Renal cortical epithelial cell (primary cell): ENCODE measurements at places on chromosomes 7 and 10.
A peak's percentile ranks its signal among the peaks of the same experiment; 100 is the strongest.

DNA sequence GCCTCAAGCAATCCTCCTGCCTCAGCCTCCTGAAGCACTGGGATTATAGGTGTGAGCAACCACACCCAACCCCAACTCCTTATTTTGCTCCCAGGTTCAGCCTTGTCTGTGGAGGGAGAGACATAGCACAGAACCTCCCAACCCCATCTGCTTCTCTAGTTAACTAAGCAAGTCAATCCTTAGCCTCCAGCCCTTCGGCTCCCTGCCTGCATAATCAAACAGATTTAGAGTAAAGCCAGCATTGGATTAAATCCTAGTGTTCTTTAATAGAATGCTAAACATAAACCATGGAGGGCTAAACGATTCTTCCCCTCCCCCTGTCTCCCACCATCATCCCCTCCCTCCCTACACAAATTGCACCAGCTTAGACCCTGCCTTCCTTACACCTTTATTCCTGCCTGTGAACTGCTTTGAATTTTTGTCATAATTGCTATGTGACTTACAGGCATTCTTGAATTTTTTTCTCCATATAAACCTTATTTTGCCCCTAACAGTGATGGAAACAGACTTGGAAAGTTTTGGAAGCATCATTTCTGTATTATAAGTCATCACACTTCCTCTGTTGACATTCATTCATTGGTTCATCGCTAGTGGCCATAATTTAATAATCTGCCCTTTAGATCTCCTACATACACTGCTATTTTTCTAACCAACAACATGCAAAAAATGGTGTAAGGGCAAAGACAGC lies 72.6 kb upstream of the TOMM7 start:
- DNase-seq: no peak

GRCh38 chr7:112056409-112056808 lies 149.8 kb downstream of the DOCK4 start:
- peak; percentile 77 for DNase-seq

DNA sequence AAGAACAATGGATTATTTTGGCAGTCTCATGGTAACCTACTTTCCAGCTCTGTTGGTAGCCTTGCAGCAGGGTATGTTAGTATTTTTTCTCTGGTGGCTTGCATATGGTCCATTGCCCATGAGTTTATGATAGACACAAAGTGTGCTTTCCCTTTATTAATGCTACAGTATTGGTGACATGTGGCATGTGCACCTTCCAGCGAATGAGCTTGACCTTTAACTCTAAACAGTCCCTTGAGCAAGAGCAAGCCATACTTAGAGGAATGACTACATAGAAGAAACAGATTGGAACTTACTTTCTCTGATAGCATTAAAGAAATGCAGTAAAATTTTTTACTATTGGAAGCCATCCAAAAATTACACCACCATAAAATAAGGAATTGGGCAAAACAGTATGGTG lies 73.9 kb downstream of the VTI1A start:
- no peak for DNase-seq

DNA sequence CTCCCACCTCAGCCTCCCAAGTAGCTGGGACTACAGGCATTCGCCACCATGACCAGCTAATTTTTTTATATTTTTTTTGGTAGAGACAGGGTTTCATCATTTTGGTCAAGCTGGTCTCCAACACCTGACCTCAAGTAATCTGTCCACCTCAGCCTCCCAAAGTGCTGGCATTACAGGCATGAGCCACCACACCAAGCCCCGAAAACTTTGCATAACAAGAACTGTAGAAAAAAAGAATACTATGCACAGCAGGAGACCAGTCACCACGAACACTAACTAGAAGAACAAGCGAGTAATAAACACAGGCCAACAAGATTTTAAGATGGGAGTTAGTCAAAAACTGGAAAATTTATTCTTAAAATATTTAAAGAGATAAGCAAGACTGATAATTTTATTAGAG lies 447.0 kb downstream of the ETV1 start:
- DNase-seq: no peak

DNA sequence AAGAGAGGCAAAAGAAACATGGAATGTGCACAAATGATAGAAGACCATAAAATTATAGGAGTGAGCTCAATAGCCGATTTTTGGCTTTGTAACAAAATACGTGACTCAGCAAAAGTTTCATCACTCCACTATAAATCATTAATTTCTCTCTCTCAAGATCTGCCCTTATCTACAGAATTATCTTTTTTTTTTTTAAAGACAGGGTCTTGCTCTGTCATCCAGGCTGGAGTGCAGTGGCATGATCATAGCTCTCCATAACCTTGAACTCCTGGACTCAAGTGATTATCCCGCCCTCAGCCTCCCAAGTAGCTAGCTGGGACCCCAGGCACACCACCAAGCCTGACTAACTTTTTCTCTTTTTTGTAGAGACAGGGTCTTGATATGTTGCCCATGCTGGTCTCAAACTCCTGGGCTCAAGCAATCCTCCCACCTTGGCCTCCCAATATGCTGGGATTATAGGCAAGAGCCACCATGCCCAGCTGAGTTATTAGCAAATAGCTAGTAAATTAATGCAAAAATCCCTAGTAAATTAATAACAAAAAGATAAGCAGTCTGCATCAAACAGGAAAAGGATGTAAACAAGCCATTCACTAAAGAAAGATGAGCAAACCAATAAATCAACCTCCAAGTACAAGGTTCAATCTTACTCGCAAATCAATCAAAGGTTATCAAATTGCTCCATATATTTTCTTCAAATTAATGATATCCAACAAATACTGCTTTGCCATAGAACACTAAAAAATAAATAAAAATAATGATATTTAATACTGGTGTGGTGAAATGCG lies 450.7 kb downstream of the PARD3 start:
- DNase-seq: peak; percentile 61

DNA sequence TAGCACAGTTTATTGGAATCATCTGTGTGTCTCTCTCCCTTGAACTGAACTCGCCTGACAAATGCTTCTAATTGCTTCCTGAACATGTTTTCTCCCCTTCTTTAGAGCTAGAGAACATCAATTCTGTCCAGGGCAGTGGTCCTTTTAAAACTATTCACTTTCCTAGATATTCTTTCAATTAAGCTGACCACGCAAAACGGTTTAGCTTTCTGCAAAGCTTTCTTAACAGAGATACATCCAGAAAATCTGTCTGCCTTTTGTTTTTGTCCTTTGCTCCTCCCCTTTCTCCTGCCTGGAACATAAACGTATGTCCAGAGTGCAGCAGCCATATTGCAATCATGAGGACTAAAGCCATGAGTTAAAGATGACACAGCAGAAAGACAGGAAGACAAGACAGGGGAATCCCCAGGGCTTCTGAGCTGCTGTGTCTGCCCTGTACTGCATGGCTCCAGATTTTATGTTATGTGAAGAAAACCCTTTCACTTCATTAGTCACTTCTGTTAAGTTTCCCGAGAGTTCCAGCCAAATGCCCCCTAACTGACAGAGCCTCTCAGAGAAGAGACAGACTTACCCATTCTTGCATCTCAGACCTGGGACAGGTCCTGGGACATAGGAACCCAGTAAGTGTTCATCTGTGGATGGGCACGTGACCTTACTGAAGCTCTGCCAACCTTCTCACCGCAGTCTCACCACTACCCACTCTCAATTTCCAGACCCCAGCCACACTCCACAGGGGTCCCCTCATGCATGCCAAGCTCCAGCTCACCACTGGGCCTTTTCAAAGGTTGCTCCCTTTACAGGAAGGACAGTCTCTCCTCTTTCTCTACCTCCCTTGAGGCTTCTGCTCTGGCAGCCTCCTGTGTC lies 35.0 kb upstream of the CPXM2 start:
- no peak for DNase-seq

DNA sequence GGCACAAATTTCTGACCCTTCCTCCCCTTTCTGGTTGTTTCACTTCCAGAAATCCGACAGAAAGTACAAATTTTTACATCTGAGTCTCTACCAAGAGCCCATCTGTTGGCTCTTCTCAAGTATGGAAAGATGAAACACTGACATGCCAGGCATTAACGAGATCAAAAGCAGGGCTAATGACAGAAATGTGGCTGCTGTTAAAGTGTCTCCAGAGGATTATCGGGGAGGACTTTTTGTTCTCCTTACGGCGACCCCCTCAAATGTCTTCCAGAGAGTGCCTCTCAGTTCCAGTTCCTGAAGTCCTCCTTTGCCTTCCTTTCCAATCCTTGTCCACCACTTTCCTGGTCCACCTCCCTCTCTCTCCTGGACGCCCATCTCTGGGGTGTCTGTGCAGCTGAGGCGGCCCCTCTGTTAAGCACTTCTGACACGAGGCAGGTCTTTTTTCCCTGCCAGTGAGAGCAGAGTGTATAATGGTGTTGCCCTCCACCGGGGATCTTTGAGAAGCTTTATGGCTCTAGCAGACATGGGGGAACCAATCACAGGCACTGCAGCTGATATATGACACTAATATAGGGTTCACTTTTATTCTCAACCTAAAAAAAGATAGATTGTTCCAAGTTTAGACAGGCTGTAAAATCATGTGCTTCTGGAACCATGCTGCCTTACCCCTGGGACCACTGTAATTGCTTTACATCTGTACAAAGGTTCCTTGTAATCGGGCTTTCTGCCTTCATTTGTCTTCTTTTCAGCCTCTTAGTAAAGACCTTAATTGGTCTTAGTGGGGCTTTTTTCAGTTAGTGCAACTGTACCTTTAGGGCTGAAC lies 757.1 kb downstream of the AUTS2 start:
- DNase-seq: no peak

GRCh38 chr10:131561897-131562296 lies 250.4 kb upstream of the TCERG1L start:
- no peak for DNase-seq

GRCh38 chr7:75776295-75776971 lies 4.4 kb upstream of the CCL26 start:
- peak; percentile 42 for DNase-seq

GRCh38 chr10:81733542-81733941 lies 141.5 kb upstream of the NRG3 start:
- peak; percentile 79 for DNase-seq

DNA sequence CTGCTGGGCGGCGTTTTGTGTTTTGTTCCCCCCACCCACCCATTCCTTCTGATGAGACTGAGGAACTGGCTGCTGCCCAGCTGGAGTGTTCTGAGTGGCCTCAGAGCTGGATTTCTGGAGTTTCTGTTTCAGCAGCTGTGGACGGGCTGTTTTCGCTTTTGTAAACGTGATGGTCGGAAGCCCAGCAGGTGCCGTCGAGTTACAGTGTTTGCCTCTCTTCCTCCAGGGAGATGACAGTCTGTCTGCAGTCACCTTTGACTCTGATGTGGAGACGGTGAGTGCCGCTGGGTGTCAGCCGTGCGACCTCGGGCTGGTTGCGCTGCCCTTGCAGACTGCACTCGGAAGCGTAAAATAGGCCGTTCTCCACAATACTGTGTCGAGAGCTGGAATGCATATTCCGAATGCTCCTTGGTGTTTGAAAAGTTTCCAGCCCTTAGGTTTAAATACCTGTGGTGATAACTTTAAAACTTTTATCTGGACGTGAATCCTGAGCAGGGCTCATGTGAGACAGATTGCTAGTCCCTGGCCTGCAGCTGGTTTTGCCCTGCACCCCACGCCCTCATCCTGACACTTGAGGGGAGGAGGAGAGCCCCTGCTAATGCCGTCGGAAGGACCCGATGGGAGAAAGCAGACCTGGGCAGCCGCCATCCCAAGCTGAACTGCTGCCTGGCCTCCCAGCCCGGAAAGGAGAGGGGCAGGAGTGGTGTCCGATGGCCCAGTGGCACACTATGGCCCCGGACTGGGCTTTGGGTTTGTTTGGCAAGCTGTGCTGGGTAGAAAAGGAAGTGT lies 8.3 kb downstream of the IQCE start:
- DNase-seq: no peak

- DNase-seq: peak; percentile 14
Observed at GRCh38 chr7:29488977-29489376, 74.7 kb upstream of the PRR15 start.
